ENCODE measurements at places on chromosomes 6 and 20.

DNA sequence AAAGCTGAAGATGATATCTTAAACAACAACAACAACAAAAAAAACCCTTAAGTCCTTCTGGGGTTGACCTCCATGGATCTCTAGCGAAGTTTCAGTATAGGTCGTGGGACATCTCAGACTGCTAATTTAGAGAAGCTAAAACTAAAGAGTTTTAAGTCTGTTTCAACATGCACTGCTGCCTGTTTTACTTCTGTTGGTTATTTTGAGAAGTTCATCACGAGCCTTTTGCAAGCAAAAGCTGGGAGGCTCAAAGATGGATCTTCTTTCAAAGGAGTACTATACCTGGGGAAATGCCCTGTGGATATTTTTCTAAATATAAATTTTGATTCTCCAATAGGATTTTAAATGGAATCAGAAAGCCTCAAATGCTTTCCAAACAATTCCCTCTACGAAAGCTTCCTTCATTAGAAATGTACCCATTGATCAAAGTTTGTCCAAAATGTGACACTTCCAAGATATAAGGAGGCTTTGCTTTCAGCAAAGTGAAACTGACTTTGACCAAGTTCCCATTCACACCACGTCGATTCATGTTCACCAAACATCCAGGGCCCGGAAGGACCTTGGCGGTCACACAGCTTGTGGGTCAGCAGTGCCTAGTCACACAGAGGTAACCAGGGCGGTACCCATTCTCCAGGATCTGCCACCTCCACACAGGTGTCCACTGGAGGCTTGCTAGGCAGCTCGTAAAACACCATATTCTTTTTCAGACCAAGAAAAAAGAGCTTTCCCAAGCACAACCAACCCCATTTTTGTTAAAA, 94.7 kb upstream of the QKI start:
- DNase-seq: no peak

DNA sequence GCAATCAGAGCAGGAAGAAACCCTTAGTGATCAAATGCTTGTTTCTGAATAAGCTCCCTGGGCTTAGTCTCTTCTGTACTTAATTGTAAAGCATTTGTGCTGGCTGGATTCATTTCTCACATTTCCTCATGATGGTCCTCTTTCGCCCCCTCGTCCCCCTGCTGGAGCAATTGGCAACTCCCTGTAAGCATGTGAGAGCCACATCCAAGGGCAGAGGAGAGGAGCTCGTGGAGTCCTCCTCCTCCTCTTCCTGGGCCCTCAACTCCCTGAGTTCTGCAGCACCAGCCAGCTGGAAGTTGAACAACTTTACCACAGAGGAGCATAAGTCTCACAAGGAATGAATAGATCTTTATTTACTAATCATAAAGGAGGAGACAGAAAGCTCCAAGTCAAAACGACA, 12.6 kb downstream of the ANKEF1 start:
- DNase-seq: no peak

GRCh38 chr6:63452125-63452524, 120.2 kb upstream of the LOC128125822 start:
- no peak for DNase-seq

GRCh38 chr20:38353316-38353715, 7.0 kb downstream of the LBP start:
- DNase-seq: no peak

GRCh38 chr20:63224412-63225081, 8.6 kb upstream of the YTHDF1 start:
- no peak for DNase-seq

- no peak for DNase-seq
Measured at GRCh38 chr20:2899243-2899642, 26.0 kb downstream of the PTPRA start.

DNA sequence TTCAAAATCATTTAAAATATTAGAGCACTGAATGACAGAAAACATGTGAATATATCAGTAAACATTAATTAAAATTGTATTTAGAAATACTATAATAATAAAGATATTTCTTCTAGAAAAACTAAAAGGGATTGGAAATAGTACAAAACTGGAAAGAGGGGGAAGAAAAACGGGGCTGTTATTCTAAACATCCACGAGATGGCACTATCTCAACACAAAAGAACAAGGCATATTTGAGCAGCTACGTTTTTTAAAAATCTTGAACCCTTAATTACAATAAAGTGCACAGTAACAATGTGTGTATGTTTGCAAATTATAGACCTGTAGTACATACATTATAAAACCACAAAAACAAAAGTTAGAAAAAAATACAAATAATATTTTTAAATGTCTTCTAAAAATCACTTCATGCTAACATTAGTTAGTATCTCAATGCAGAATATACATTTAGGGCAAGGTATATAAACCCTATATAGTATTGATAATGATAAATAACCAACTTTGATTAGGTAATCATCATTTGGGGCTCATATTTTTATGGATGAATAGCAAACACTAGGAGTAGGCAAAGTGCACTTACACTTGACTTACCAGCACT, 42.5 kb upstream of the PNISR start:
- peak; percentile 16 for DNase-seq

GRCh38 chr6:18141805-18142590, 12.9 kb downstream of the TPMT start:
- DNase-seq: no peak

GRCh38 chr20:54079652-54080051, 9.3 kb upstream of the BCAS1 start:
- no peak for DNase-seq

GRCh38 chr20:20832715-20833114, 120.3 kb upstream of the RALGAPA2 start:
- DNase-seq: no peak

DNA sequence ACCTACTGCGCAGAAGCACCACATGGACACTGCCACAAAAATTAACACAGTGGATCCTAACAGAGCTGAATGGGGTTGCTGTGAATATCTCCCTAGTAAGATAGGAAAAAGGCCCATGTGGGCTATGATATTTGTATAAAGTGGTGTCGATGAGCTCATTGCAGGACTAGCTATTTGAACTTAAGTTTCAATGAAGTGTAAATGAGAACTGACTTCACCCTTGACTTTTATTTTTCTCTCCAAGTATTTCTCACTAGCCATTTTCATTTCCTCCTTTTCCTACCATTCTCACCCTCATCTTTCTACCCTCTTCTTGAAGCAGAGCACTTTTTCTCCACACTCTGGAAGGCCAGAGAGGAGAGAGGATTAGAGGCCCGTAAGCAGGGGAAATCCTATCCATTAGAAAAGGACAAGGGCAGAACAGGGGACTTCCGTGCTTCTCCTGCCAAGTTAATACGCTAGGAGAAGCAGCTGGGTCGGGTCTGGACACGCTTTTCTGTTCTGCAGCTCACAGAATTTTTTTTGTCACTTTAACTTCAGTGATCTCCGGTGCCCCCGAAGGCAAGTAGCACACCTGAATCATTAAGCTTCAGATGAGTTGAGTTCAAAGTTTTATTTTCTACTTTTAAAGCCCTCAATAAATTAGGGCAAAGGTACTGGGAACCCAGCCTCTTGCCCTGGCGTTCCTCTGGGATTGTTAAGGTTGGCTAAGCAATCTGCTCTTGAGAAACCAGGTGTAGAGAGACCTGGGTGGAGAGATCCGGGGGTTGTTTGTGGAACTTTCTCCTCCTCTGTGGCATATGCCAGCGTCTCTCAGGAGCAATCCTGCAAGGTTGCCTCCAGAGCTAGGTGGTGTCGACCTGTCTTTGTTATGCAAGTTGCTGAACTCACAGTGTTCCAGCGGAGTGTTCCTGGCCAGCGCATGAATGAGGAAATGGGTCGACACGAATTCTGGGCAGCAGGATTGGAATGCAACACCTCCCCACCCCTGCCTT, 56.2 kb upstream of the ARID1B start:
- no peak for DNase-seq

DNA sequence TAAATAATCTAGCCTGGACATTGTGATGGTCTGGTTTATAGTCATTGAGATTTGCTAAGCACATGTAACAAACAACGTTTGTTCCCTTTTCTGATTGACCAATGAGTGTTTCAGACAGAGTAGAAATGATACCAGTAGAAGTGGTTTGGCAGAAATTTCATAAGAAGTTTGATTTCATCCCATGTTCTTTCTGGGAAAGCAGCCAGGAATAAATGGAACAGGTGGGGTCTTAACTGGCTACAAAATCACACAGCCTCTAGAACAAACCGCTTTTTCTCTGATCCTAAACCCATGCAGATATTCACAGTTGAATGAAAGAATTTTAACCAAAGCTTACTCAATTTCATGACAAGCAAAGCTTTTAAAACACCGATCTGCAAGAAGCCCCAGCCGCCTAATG, 227.5 kb downstream of the UST start:
- DNase-seq: no peak

DNA sequence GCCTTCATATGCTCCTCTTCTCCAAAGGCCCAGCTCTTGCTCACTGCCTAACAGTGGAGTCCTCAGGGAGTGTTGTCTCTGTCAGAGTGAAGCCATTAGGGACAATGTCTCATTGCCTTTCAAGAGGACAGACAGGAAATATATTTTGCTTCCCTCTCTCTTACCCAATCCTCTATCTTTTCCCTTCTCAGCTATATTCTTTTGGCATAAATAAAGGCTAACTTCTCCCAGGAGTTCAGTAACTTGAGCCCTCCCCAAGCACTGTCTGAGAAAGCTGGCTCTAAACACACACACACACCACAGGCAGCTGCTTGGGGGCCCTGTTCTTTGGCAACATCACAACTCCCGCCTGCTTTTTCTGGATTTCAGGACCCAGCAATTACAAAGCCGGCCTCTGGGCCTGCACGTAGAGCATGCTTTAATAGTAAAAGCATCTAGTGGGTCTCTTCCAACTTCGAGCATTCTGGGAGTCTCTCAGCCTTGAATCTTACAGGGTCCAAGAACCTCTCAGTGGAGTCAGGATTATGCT, 34.7 kb upstream of the LAMA4 start:
- DNase-seq: peak; percentile 53

GRCh38 chr6:20846602-20847028, 312.4 kb downstream of the CDKAL1 start:
- DNase-seq: no peak

- no peak for DNase-seq
Measured at GRCh38 chr20:4159765-4160490, 144.6 kb upstream of the RNF24 start.

DNA sequence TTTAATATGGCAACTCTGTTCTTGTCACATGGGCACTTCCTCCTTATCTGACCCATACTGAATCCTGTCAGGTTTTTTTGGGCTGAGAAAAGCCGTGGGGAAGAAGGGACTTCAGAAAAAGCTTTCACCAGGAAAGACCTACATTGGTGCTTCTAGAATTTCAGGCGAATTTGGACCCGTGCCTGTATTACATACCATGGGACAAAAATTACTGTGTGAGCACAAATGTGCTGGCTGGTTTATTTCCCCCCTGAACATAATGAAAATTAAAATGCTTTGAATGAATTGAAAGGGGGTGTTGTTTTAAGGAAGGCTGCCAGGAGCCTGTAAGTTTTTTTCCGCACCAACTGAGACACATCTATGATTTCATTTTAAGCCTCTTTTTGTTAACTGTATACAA, 29.6 kb downstream of the CAP2 start:
- DNase-seq: no peak

- DNase-seq: no peak
Measured at GRCh38 chr20:60201198-60201835, 243.1 kb downstream of the CDH26 start.

- DNase-seq: no peak
Measured at GRCh38 chr6:167505782-167506181, 180.9 kb downstream of the TTLL2 start.

DNA sequence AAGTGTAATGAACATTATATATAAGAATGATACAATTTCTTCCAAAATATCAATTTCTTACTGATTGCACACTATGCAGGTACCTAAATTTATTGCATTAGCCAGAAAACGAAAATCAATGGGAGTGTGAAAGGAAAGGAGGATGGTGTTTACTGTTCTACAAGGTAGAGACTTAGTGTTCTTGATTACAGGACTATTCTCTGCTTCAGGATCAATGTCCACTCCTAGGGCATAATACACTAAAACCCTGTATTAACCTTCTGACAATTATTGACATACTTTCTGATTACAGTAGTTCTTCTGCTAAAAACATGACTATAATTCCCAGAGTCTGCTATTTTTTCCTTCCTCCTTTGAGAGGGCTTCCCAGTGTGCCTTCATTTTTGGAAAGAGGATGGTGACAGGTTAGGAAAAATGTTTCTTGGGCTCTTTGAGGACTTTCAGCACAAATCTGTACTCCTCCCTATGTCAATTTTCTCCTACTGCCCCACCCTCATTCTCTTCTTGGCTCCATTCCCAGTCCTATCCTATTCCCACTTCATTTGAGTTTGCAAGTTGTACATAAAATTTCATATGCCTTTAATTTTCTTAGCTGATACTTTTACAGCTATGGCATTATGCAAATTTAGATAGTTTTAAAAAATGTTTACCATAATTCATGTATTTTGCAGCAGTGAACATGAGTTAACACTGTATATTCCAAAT, 278.9 kb downstream of the CENPW start:
- DNase-seq: no peak

DNA sequence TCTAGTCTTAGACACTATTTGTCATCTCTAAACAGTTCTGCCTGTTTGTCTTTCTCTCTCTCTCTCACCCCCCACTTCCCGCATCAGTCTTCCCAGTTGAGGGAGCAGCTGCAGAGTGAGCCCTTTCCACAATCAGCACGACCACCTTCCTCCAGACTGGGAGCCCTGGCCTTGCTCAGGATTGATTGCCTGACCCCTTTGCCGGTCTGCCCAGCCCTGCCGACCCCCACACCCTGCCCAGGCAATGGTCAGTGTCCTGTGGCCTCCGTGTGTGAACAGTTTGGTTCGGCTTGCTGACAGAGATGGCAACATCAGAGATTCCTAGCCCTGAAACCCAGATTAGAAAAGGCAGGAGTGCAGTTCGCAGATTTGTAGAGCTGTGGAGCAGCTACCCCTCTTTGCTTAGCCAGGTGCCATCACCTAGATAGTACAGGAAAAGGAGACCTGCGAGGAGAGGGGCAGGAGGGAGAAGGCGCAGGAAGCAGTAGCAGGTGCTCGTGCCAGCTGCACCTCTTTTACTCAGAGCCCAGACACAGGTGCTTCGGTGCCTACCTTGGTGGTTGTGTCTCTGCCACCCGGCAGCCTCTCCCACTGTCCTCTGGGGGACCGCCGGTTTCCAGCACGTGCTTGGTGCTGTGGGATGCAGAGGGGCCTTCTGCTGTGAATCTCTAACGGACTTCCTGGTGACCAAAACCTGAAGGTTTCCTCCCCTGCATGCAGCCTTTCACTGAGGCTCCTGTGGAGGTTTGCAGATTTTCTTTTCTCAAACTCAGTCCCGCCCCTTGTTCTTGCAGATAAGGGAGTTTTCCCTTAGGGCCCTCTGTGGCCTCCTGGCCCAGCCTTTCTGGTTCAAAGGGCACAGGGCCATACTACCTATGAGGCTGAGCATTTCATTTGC, 92.4 kb downstream of the SCML4 start:
- no peak for DNase-seq

- no peak for DNase-seq
Measured at GRCh38 chr6:143731789-143732188, 54.0 kb downstream of the PHACTR2 start.

DNA sequence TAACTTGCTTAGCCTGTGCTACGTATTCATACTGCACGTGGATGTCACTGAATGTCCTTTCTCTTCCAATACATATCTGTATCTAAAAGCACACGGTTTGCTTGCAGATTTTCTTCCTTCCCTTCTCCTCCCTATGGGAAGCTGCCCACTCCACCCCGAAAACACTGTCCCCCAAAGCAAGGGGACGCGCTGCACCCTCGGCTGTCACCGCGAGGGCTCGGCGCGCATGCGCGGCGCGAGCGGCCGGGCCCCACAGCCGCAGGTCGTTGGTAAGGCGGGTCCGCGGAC, 659 bp downstream of the TMX4 start:
- DNase-seq: no peak

Data from SK-N-MC (cell line).